Activated CD4-positive, alpha-beta memory T cell treated with anti-CD3 and anti-CD28 coated beads, Interleukin-2, amount 10 ng/mL, durations not matched to agents 7 days and 5 days (primary cell): ENCODE measurements at places on chromosomes 7 and 10. TPM values are rescaled to one million over a fixed set of nuclear protein-coding genes. Genes with fewer than 3 reads are reported as not detected.
A peak's percentile ranks its signal among the peaks of the same experiment; 100 is the strongest.

- peaks cover 57% of the 10 kb centered on the region for H3K36me3 ChIP-seq
- H3K27ac ChIP-seq: peak overlapping the region; percentile 11
- H3K4me3 ChIP-seq: no peak overlapping the region
- DNase-seq: no peak
These were observed 16.7 kb downstream of the FAM53B start for GRCh38 chr10:124727361-124727960.

GRCh38 chr7:29853072-29853471 is 46.8 kb downstream of the WIPF3 start:
- DNase-seq: no peak
- no peak overlapping the region for H3K4me3 ChIP-seq
- no peaks in the 10 kb centered on the region for H3K4me1 ChIP-seq
- H3K27me3 ChIP-seq: peaks cover 13% of the 10 kb centered on the region
- H3K27ac ChIP-seq: no peak overlapping the region
- H3K36me3 ChIP-seq: no peaks in the 10 kb centered on the region

Gene CYP2W1
- total RNA-seq: not detected

Gene NOLC1
- total RNA-seq: 64.3 TPM

DNA sequence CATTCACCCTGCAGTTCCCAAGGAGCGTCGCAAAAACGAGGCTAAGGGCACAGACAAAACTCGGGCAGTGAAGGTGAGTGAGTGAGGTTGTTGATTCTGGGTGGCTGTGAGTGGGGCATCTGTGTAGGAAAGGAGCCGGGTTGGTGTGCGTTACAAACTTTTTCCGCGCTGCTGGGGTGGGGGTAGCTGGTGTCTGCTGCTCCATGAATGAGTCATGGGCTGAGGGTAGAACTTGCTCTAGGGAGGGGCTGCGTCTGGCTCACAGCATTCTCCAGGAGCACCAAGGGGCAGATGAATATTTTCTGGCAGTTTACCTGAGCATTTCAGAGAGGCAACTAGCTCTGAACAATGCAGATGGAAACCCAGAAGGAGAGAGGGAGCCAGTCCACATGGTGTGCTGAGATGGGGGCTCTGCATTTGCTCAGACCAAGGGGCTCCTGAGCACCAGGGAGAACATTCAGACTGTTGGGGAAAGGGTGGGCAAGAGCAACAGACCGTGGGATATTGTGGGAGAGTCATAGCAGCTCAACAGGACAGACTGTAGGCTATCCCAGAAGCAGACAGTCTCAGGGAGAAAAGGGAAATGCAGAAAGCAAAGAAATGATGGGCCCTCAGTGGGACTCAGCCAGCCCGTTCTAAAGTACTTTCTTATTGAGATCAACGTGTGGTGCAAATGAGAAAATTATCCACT is 18.8 kb downstream of the NOBOX start:
- H3K27ac ChIP-seq: no peak overlapping the region
- DNase-seq: peak; percentile 25
- no peak overlapping the region for H3K4me3 ChIP-seq

DNA sequence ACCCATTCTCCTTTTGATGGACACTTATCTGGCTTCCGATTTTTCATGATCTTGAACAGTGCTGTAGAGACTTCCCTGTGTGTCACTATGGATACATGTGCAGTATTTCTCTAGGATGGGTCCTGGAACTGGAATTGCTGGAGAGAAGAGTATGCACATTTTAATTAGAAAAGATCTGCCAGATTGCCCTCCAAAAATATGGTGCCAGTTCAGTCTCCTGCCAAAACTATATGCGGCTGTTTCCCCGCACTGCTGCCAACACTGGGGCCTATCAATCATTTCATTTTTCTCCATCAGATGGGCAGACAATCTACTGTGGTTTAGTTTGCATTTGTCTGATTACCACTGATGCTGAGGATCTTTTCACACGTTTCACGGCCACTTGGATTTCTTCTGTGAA is 105.0 kb downstream of the SH2D4B start:
- peaks cover 25% of the 10 kb centered on the region for H3K27me3 ChIP-seq
- no peak overlapping the region for H3K4me3 ChIP-seq
- H3K36me3 ChIP-seq: no peaks in the 10 kb centered on the region
- no peaks in the 10 kb centered on the region for H3K4me1 ChIP-seq
- DNase-seq: no peak

GRCh38 chr7:130838738-130839137 is 104.7 kb upstream of the KLF14 start:
- no peaks in the 10 kb centered on the region for H3K36me3 ChIP-seq
- H3K4me3 ChIP-seq: no peak overlapping the region
- peaks cover 6% of the 10 kb centered on the region for H3K4me1 ChIP-seq
- no peak overlapping the region for H3K27ac ChIP-seq
- no peak for DNase-seq

Gene MORN4
- total RNA-seq: 4.3 TPM

Gene FAM13C
- not detected for total RNA-seq

Gene LLCFC1
- total RNA-seq: not detected

DNA sequence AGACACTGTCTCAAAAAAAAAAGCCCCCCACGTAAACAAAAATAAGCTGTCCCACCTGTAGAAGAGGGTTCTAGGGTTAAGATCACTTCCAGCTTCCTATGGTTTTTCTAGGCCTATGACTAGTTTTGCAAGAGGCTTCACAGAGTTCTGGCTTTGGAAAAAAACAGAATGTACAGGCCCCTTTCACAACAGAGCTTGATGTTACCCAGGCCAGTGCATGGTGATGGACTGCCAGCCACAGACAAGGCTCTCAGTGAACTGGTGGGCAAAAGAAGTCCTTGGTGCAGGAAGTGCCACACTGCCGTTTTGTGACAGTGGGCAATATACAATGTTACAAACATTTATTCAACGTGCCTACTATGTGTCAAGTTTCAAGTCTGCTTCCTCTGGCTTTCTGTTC is 18.3 kb upstream of the EFCAB10 start:
- peaks cover 12% of the 10 kb centered on the region for H3K27me3 ChIP-seq
- H3K36me3 ChIP-seq: no peaks in the 10 kb centered on the region
- H3K27ac ChIP-seq: no peak overlapping the region
- H3K4me3 ChIP-seq: no peak overlapping the region
- H3K4me1 ChIP-seq: no peaks in the 10 kb centered on the region
- DNase-seq: no peak

DNA sequence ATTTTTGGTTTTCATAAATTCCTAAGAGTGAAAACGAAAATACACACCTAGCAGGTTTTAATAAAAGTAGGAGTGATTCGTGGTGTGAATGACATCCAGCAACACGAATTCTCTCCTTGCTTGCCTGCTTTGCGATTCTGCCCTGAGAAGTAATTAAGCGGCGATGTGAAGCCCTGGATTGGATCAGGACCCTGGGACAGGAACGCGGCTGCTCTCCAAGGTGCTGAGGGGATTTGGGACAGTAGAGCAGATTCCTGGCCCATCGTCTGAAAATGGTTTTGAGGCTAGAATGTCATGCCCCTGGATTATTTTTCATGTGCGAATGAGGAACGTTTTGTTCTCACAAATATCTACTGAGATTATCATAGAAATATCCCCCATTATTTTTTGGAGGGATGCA is 7.8 kb downstream of the NPS start:
- no peak overlapping the region for H3K4me3 ChIP-seq
- H3K36me3 ChIP-seq: no peaks in the 10 kb centered on the region
- H3K4me1 ChIP-seq: no peaks in the 10 kb centered on the region
- no peaks in the 10 kb centered on the region for H3K27me3 ChIP-seq
- DNase-seq: no peak

- DNase-seq: peak; percentile 63
- peaks cover 34% of the 10 kb centered on the region for H3K4me1 ChIP-seq
- H3K27ac ChIP-seq: peak overlapping the region; percentile 75
These were observed 473 bp downstream of the ADCK2 start for GRCh38 chr7:140673063-140673773.

GRCh38 chr10:117163061-117163953 is 25.2 kb upstream of the VAX1 start:
- H3K4me3 ChIP-seq: no peak overlapping the region
- peaks cover 83% of the 10 kb centered on the region for H3K27me3 ChIP-seq
- H3K4me1 ChIP-seq: peaks cover 18% of the 10 kb centered on the region
- DNase-seq: no peak
- H3K27ac ChIP-seq: no peak overlapping the region
- H3K36me3 ChIP-seq: peaks cover 4% of the 10 kb centered on the region

DNA sequence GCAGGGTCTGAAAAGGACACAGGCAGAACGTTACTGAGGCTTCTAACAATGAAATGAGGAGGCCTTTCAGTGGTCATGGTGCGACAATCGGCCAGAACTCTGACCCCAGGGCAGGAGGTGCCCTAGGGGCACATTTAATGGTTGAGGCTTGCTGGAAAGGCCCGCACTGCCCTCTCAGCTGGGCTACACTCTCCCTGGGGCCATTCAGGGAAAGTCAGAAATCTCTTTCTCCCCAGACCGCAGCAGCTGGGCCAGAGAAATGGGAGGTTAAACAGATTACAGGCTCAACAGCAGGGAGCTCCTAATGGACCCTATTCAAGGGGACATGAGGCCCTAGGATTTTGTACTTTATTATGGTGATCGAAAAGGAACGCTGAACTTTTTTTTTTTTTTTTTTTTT is 85.6 kb upstream of the FGFR2 start:
- DNase-seq: no peak
- no peak overlapping the region for H3K4me3 ChIP-seq
- no peaks in the 10 kb centered on the region for H3K4me1 ChIP-seq
- H3K27me3 ChIP-seq: peaks cover 4% of the 10 kb centered on the region
- no peak overlapping the region for H3K27ac ChIP-seq
- no peaks in the 10 kb centered on the region for H3K36me3 ChIP-seq

GRCh38 chr7:70182521-70182920 is 584.2 kb downstream of the AUTS2 start:
- no peak for DNase-seq
- H3K4me1 ChIP-seq: peaks cover 18% of the 10 kb centered on the region
- peaks cover 2% of the 10 kb centered on the region for H3K27me3 ChIP-seq
- H3K27ac ChIP-seq: no peak overlapping the region

GRCh38 chr7:751826-752225 is 24.7 kb upstream of the PRKAR1B start:
- no peak overlapping the region for H3K4me3 ChIP-seq
- peaks cover 2% of the 10 kb centered on the region for H3K4me1 ChIP-seq
- H3K27ac ChIP-seq: no peak overlapping the region
- peaks cover 13% of the 10 kb centered on the region for H3K36me3 ChIP-seq

Gene IQUB
- not detected for total RNA-seq

GRCh38 chr10:44242826-44243225 is 142.1 kb downstream of the CXCL12 start:
- H3K36me3 ChIP-seq: no peaks in the 10 kb centered on the region
- no peaks in the 10 kb centered on the region for H3K4me1 ChIP-seq
- no peaks in the 10 kb centered on the region for H3K27me3 ChIP-seq
- no peak overlapping the region for H3K27ac ChIP-seq

DNA sequence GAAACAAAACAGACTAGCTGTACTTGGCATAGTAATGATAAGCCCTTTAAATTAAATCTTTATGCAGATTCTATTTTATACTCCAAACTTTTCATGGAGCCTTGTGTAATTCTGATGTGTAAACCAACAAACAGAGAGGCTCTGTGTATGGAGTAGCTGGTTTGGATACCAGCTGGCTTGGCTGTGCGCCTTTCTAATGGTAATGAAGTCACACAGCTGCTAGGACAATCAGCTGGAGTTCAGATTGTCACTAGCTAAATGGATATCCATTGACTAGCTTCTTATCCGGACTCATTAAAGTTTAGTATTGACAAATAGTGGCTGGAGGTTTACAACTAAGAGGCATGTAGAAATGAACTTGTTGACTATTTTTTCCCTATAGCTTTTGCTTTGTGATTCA is 398.4 kb downstream of the DGKB start:
- no peaks in the 10 kb centered on the region for H3K27me3 ChIP-seq
- H3K4me3 ChIP-seq: no peak overlapping the region
- no peak overlapping the region for H3K27ac ChIP-seq
- no peaks in the 10 kb centered on the region for H3K4me1 ChIP-seq

- H3K4me3 ChIP-seq: peak within 1 kb of the TSS; percentile 27
- no peaks in the 10 kb centered on the region for H3K36me3 ChIP-seq
- DNase-seq: no peak
- H3K27me3 ChIP-seq: peaks cover 49% of the 10 kb centered on the region
- H3K27ac ChIP-seq: no peak within 1 kb of the TSS
These were observed at the start of gene DIP2C for GRCh38 chr10:689452-690371. DIP2C (minus strand) TSS chr10:689668; CDS start chr10:689578, 90 bp downstream.

Gene TMEM236
- 0.15 TPM for total RNA-seq

DNA sequence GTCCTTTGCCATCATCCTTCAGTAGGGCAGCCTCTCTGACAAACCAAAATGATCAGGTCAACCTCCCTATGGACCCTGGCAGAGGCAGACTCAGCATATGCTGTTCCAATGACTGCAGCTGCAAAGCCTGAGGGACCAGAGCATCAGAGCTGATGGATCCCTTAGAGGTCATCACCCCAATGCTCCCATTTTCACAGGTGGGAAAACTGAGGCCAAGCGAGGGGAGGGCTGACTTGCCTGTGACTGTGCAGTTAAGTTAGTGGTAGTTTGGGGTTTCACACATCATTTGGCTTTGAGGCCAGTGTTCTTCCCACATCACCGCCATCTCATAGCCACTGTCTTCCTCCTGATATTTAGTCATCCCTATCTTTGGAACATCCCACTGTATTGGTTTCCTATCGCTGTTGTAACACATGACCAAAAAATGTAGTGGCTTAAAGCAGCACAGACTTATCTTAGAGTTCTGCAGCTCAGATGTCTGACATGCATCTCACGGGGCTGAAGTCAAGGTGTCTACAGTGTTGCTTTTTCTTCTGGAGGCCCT is 69.3 kb upstream of the PDZD8 start:
- H3K4me3 ChIP-seq: no peak overlapping the region
- DNase-seq: no peak
- H3K27me3 ChIP-seq: no peaks in the 10 kb centered on the region
- no peak overlapping the region for H3K27ac ChIP-seq
- peaks cover 3% of the 10 kb centered on the region for H3K4me1 ChIP-seq
- no peaks in the 10 kb centered on the region for H3K36me3 ChIP-seq

DNA sequence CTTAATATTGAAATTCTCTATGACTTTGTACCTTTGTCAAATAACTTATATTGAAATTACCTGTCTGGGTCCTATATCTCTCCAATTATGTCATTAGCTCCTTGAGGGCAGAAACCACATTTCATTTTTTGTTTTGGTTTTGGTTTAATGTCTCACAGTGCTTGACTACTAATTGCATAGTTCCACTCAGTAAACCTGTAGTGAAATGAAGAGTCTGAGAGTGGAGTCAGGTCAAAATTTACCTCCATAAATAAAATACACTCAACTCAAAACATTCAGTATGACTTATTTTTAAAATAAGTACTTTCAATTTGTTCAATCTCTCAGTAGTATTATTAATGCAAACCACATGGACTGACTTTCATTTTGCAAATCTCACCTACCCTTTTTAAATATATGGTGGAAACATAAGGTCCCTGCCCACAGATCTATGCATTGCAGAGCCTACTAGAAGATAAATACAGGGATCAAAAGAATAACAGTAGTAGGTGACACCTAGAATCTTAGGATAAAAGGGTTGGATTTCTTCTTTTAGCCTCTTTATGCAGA is 32.5 kb downstream of the PDE1C start:
- no peaks in the 10 kb centered on the region for H3K27me3 ChIP-seq
- no peak for DNase-seq
- H3K4me3 ChIP-seq: no peak overlapping the region
- H3K27ac ChIP-seq: no peak overlapping the region
- peaks cover 11% of the 10 kb centered on the region for H3K4me1 ChIP-seq
